Stimulated activated CD8-positive, alpha-beta memory T cell treated with anti-CD3 and anti-CD28 coated beads, Interleukin-15, amount 100 ng/mL, for 48 hours (primary cell): ENCODE measurements at places on chromosomes 1 and 21.

- DNase-seq = no peak
These were observed 99.5 kb upstream of the BACE2 start for GRCh38 chr21:41068496-41068895.

- no peak for DNase-seq
These were observed 338.2 kb downstream of the KIF26B start for GRCh38 chr1:245493029-245493428.

DNA sequence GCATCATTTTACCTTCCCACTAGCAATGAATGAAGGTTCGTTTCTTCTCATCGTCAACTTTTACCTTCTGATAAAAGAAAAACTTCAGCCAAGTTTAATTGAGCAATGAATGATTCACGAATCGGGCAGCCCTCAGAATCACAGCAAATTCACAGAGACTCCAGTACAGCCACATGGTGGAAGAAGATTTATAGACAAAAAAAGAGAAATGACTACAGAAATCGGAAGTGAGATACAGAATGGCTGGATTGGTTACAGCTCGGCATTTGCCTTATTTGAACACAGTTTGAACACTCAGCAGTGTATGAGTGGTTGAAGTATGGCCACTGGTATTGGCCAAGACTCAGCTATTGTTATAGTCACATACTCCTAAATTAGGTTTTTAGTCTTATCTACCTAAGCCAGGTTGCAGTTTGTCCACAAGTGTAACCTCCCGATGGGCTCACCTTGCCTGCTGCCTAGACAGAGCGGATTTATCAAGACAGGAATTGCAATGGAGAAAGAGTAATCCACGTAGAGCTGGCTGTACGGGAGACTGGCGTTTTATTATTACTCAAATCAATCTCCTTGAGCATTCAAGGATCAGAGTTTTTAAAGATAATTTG is 15.3 kb downstream of the AK4 start:
- DNase-seq = no peak

- DNase-seq = no peak
These were observed 51.1 kb upstream of the IL12RB2 start for GRCh38 chr1:67256291-67257172.

- DNase-seq = no peak
These were observed 1483.5 kb downstream of the MRPL39 start for GRCh38 chr21:24123785-24124184.

- no peak for DNase-seq
These were observed 92.1 kb downstream of the MAB21L3 start for GRCh38 chr1:116203181-116203723.

DNA sequence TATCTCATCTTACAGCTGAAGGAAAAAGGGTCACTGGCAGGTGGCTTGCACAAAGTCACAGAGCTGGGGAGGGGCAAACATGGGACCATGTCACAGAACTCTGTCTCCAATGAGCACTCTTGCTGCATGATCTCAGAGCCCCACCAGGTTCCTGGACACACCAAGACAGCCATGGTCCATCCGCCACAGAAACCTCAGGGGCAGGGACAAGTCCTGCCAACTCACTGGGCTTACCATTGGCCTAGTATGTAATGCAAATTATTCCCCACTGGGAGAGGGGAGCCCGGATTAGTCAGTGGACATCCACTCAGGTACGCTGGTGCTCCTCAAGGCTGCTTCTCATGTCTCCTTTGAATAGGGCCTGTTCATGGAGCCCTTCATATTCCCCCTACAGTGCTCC is 14.2 kb downstream of the S100A7A start:
- DNase-seq = no peak

DNA sequence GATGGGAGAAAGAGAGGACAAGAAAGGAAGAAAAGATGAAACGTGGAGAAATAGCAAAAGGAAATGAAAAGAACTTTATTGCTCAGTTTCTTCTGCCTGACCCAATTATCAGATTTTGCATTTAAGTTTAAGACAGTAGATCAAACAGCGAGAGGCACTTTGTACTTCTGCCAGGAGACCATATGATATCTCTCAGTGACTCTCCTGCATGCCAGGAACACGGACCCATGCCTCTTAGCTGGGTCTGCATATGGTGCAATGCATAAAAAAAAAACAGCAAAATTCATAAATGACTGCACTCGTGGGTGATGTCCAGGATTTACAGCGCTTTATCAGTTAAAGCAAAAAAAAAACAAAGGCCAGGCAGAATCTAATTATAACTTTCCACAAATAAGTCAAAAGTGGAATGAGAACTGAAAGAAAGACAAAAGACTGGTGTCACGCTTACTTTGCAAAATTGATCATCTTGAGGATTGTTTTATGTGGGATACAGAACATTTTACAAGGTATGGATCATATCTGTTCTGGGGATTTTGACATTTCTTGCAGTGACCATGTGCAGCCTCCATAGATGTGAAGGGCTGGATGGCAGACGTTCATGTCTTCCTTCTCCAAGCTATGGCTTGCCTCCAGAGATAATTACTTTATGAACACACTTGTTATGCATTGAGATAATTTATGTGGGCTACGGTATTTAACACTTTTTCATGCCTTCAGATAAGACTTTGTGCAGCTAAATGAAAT is 79.5 kb downstream of the RUNX1 start:
- no peak for DNase-seq

DNA sequence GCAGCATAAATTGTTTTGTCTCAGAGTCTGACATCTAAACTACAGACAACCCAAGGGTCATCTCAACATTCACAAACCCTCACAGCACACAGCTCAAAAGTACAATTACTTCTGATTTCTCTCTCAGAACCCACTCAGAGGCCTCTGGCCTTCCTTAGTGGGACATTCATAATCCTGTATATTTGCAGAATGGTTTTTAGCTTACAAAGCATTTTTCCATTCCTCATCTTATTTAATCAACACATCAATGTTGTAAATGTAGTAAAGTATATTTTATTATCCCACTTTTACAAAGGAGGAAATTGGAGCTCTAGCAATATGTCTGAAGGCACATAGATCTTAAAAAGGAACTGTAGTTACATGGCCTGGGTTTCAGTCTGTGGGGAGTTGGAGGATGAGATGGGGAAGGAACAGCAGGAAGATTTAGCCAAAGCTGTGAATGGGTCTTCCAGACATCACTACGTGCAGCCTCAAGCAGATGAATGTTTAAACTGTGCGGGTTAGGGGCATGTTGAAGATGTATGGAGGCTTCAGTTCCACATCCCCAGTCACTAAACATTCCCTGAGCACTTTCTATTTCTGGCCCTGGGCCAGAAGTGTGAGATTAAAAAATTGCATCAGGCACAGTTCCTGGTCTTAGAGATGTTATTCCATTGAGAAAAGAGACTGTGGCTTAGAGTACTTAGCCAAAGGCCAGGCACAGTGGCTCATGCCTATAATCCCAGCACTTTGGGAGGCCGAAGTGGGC is 13.3 kb downstream of the AKNAD1 start:
- DNase-seq = no peak

DNA sequence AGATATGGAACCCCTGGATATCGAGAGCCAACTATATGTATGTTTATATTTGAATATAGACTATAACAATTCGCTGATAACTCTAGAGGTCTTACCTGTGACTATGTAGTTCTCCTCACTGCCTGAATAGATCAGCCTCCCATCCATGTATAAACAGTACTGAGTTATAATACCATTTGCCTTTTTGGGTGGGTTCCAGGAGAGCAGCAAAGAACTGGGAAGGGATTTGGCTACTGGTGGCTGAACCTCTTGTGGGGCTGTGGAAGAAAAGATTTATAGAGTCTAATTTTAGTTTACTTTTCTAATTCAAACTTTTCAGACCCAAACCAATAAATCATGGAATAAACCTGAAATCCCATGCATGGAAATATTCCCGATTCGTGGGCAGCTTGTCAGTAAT is 376.9 kb downstream of the USH2A start:
- DNase-seq = no peak

DNA sequence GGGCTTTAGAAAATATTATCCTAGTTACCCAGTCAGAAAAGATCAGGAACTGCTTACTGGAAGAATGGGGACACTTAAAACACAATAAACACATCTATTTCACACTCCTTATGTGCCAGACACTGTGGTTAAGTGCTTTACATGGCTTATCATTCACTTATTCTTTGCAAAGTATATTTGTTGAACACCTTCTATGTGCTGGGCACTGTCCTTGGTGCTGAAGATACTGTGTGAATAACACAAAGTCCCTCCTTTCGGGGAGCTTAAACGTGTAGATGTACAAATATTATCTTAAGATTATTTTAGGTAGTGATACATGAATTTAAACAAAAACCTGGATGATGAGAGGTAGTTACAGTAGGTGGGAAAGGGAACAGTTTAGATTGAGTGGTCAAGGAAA is 169.3 kb downstream of the ST6GALNAC5 start:
- no peak for DNase-seq
